Mesenchymal stem cell (in vitro differentiated cells and primary cell): ENCODE measurements at places on chromosomes 6 and 20.

DNA sequence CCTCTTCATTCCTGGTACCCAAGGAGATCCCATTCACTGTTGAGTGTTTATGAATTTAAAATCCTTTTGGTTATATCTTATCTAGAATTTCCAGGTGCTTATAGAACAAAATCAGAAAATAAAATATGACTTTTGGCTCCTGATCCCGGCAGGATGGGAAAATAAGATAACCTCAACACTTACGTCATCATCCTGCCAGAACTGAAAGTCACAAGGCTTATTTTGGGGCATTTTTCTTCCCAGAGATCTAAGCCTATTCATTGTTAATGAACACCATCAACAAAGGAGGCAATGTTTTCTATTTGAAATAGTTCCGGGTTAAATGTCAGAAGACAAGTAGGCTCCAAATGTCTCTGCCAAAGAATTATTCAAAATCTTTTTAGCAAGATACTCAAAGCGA lies 580.6 kb downstream of the TFAP2A start:
- H3K4me1 ChIP-seq = no peaks in the 10 kb centered on the region
- H3K36me3 ChIP-seq = no peaks in the 10 kb centered on the region
- no peaks in the 10 kb centered on the region for H3K27me3 ChIP-seq
- H3K27ac ChIP-seq = no peak overlapping the region
- no peak overlapping the region for H3K4me3 ChIP-seq

GRCh38 chr6:47854971-47855370 lies 73.1 kb downstream of the OPN5 start:
- no peaks in the 10 kb centered on the region for H3K4me1 ChIP-seq
- H3K27me3 ChIP-seq = no peaks in the 10 kb centered on the region
- H3K27ac ChIP-seq = no peak overlapping the region
- no peaks in the 10 kb centered on the region for H3K36me3 ChIP-seq
- H3K4me3 ChIP-seq = no peak overlapping the region
- no peak for DNase-seq

DNA sequence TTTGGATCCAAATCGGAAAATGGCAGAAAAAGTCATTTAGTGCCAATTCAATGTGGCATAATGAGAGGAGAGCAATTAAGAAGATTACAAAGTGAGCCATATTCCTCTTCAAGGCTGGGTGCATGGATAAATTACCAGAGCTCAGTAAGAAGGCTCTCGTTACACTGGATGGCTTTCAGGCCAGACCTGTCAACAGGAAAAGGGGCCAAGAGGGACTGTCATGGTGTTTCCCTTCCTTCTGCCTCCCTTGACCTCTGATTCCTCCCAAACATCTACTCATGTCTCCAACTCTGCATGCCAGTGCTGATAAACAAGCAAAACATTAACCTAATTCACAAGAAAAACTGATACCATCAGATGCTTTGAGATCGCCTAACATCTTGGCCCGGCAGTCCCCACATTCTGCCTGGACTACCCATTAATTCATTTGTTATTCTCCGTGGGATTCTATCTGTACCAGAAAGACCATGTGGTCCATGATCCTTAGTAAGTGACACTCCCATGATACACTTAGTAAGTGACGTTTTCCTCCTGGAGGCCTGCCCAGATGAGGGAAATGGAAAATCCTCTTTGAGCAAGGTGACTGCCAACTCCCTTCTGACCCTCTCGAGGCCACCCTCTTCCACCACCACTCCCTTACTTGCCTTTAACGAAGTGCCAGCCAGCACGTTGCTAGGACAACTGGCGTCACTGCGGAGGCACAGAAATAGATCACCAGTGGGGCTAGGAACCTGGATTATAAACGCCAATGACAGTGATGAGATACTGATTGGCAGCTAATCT lies 239.2 kb downstream of the GMPR start:
- no peak for DNase-seq
- H3K4me1 ChIP-seq = no peaks in the 10 kb centered on the region
- no peak overlapping the region for H3K27ac ChIP-seq
- H3K27me3 ChIP-seq = no peaks in the 10 kb centered on the region

DNA sequence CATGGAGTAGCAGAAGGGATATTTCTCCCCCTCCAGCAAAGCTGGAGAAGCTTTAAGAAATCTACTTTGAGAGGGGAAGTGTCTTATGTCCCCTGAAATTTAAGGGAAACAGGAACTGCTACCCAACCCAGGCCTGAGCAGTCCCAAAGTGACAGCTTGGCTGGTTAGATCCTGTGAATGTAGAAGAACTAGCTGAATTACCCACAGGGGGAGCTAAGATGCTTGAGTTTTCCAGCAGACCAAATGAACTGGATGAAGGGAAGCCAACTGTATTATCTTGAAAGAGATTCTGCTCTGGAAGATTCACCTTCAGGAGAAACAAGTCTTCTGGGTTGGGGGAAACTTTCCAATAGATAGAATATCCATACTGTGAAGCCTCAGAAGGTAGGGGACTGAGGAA lies 303.3 kb upstream of the MMS22L start:
- no peaks in the 10 kb centered on the region for H3K4me1 ChIP-seq
- H3K4me3 ChIP-seq = no peak overlapping the region
- H3K36me3 ChIP-seq = no peaks in the 10 kb centered on the region
- no peak overlapping the region for H3K27ac ChIP-seq
- H3K27me3 ChIP-seq = no peaks in the 10 kb centered on the region
- DNase-seq = peak; percentile 9

DNA sequence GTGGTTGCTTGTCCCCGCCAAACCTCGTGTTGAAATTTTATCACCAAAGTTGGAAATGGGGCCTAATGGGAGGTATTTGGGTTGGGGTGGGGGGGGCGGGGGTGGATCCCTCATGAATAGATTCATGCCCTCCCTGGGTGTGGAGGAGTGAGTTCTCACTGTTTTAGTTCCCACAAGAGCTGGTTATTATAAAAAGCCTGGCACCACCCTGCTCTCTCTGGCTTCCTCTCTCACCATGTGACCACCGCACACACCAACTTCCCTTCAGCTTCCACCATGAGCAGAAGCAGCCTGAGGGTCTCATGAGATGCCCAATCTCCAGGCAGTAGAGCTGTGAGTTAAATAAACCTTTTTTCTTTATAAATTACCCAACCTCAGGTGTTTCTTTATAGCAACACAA lies 111.3 kb downstream of the PRDM1 start:
- no peaks in the 10 kb centered on the region for H3K4me1 ChIP-seq
- no peak for DNase-seq
- H3K27me3 ChIP-seq = no peaks in the 10 kb centered on the region
- H3K4me3 ChIP-seq = no peak overlapping the region
- peaks cover 15% of the 10 kb centered on the region for H3K36me3 ChIP-seq

DNA sequence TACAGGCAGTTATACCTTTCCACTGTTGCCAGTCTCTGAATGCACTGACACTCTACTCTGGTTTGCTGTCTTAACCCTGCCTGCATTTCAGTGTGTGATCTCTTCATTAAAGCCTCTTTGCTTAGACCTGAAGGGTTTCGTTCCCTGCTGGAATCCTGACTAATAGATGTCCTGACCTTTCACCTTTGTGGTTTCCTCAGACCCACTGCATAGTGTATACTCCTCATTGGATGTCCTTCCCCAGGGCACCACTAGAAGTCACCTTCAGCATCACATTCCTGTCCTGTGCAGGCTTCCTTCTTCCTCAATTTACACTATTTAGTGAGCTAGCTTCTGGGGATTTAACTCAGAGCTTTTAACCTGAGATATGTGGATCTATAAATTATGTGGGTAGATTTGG lies 120.6 kb downstream of the RCAN2 start:
- H3K27me3 ChIP-seq = no peaks in the 10 kb centered on the region
- H3K27ac ChIP-seq = no peak overlapping the region
- H3K4me1 ChIP-seq = no peaks in the 10 kb centered on the region
- peak; percentile 36 for DNase-seq
- H3K36me3 ChIP-seq = no peaks in the 10 kb centered on the region

DNA sequence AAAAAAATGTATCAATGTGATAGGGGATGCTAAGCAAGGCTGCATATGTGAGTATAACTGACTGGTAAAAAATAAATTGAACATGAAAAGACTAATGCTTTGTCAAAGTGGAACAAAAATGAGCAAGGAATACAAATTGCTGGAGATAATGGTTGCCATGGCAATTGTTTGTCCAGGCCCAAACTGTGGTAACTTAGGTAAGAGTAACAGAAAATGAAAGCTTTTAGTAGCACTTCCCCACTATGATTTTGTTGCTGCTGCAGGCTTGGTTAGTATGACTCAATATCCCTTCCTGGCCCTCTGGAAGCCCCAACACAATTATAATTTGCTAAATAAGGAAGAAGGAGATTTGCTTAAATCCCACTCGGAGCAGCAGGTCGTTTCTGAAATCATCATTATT lies 577.1 kb downstream of the DOK5 start:
- peaks cover 4% of the 10 kb centered on the region for H3K4me1 ChIP-seq
- H3K27me3 ChIP-seq = no peaks in the 10 kb centered on the region
- no peak overlapping the region for H3K4me3 ChIP-seq
- no peak for DNase-seq

DNA sequence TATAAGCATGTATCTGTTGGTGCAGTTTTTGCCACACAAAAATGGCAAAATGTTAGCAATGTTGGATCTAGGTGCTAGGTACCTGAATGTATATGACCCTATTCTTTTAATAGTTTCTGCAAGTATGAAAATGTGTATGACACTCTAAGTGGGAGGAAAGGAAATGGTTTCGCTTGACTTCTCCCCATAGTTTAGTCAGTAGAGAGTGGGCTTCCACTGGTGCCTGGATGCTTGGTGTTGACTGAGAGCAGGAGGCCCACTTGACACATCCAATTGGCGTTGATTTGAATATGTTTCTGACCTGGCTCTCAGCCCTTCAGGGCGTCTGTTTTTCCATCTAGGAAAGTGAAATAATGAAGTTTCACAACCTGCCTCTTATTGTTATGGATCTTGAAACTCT lies 41.8 kb upstream of the GABRR1 start:
- no peaks in the 10 kb centered on the region for H3K4me1 ChIP-seq
- H3K27me3 ChIP-seq = peaks cover 33% of the 10 kb centered on the region
- no peaks in the 10 kb centered on the region for H3K36me3 ChIP-seq
- DNase-seq = no peak
- H3K4me3 ChIP-seq = no peak overlapping the region

GRCh38 chr6:22254886-22255285 lies 42.0 kb downstream of the PRL start:
- H3K27me3 ChIP-seq = no peaks in the 10 kb centered on the region
- no peak for DNase-seq
- H3K4me3 ChIP-seq = no peak overlapping the region
- no peaks in the 10 kb centered on the region for H3K4me1 ChIP-seq

DNA sequence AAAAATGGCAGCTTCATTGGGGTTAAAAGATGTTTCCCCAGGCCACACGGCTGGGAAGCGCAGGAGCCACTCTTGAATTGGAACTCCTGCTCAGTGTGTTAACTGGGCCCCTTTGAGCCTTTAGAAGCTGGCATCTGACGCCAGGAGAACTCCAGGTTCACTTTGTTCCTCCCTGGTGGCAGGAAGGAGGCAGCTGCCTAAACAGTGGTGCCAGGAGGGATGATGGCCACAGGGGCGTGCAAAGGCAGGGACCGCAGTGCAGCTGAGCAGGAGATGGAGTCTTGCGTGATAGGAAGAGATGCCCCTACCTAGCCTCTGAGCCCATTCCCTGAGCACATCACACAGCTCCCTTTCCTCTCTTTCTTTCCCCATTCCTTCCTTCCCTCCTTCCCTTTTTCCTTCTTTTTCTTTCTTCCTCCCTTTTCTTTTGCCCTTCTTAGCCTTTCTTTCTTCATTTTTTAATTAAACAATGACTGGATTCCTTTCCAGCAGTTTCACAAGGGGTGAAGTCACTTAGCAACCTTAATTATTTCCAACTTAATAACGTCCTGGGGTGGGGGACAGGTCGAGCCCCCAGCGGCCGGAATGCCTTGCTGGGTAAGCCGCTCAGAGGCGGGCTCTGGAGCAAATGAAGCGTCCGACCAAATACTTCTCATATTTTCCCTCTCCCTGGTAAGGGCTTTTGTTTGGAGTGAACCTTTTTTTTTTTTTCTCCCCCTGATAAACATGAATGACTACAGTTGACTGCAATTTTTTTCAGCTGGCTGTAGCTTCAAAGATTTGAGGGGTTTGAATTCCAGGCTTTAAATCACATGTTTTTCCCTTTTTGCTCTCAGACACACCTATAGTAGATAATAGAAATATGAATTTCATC lies 20.8 kb upstream of the BMP7 start:
- no peaks in the 10 kb centered on the region for H3K36me3 ChIP-seq
- peaks cover 94% of the 10 kb centered on the region for H3K27me3 ChIP-seq
- no peak overlapping the region for H3K27ac ChIP-seq
- H3K4me3 ChIP-seq = no peak overlapping the region
- H3K4me1 ChIP-seq = peaks cover 3% of the 10 kb centered on the region
- DNase-seq = no peak

- H3K4me3 ChIP-seq = no peak overlapping the region
- no peaks in the 10 kb centered on the region for H3K27me3 ChIP-seq
- peaks cover 36% of the 10 kb centered on the region for H3K36me3 ChIP-seq
These were observed 19.0 kb upstream of the TLDC2 start for GRCh38 chr20:36856691-36857635.

DNA sequence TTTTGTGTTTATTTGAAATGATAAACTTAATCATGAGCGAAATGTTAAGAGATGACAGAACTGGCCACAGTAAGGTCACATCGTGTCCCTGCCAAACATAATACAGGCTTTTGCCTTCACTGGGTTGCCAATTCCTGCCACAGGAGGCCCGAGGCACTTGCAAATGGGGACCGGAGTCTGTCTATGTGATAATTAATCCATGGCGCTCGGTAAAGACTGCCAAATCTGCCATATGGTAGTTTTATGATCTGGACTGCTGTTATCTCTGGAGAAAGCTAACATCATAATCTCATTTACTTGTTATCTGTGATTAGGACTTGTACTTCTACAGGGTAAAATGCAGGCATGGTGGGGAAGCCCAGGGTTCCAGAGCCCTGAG lies 170.5 kb upstream of the TSHZ2 start:
- no peak overlapping the region for H3K4me3 ChIP-seq
- no peaks in the 10 kb centered on the region for H3K27me3 ChIP-seq
- no peaks in the 10 kb centered on the region for H3K4me1 ChIP-seq
- H3K36me3 ChIP-seq = no peaks in the 10 kb centered on the region
- H3K27ac ChIP-seq = no peak overlapping the region

DNA sequence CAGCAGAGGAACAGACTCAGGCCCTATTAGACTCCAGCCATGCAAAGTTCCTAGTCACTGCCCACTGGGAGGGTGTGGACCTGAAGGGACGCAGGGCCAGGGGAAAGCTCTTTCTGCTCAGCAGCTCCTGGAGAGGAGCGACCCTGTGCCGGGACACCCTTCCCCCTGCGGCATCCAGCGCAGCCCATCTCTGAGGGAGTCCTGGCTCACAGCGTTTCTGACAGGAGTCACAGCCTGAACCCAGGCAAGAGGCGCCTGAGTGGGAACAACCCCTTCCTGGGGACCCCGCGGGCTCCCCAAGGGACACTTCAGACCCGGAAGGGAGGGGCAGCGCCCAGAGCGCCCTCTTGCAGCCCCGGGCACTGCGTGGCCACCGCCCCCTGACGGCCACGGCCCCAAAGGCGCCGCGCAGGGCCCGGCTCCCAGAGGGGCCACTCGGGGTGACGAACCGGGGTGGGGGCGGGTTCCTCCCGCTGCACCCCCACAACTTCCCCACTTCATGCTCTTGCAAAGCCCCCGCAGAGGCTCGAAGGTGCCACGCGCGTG lies 862 bp downstream of the UCKL1 start:
- H3K27ac ChIP-seq = peak overlapping the region; percentile 0
- peak overlapping the region; percentile 92 for H3K4me3 ChIP-seq
- H3K36me3 ChIP-seq = peaks cover 58% of the 10 kb centered on the region
- peaks cover 60% of the 10 kb centered on the region for H3K4me1 ChIP-seq
